ENCODE measurements at places on chromosomes 12 and 14.

DNA sequence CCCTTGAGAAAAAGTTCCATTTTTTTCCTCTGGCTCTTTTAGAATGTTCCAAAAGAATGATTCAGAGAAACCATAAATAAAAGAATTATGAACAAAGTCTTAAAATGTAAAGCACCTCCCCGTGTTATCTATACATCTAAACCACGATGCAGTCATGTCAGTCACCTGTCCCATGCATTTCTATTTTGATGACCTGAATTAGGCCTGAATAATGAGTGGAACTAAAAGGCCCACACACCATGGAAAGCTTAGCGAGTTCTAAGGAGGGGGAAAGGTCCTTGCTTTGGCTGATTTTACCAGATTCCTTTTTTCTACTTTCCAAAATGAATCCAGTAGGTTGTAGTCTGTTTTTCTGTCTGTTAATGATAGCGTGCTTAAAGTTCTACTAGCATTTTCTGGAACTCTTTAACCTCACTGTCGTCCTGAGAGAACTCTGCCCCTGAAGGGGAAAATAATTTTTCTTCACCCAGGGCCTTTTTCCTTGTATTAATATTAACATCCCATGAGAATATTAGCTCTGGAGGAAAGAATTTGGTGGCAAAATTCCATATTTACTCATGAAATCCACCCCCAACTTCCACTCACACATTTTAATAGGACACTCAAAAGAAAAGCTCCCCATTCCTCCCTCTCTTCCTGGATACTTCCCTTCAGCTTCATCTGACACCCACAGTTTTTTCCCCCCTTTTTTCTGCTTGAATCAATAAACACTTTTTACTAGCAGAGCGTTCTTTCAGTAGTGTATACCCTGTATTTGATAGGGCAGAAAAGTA, 266.3 kb upstream of the DIO2 start:
- DNase-seq, result no peak

DNA sequence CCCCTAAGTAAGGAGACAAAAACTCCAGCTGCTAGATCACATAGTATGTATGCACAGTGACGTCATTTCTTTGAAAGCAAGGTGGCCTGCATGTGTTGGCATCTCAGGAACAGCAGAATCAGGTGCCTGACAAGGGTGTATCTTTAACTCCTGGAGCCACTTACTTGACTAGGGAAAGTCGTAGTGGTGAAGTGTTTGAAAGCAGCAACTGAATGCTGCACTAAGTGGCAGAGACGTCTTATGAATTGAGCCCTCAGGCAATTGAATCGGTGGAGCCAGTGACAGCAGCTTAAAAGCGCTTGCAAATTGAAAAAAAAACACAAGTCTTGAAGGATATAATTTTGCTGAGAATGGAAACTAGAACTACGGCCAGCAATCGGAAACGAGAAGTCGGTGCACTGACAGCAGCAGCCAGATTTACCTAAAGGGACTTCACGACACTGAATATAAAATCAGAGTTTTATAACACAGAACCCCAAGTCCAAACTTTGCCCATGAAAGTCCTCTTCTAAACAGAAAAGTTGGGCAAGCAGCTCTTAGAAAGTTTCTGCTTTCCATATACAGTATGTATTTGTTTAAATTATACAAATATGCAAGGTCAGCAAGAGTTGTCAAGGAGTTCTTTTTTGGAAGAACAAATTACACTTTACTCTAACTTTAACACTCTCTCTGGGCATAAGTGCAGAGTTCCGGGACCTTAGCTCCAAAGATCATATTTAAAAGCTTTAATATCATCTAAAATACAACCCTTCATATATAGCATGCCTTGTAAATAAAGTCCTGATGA, 1.1 kb downstream of the IGF1 start:
- peak; percentile 7 for DNase-seq

- DNase-seq, result no peak
Measured at GRCh38 chr14:53927171-53927570, 29.5 kb downstream of the BMP4 start.

- no peak for DNase-seq
Measured at GRCh38 chr12:19895246-19896020, 456.1 kb downstream of the AEBP2 start.

DNA sequence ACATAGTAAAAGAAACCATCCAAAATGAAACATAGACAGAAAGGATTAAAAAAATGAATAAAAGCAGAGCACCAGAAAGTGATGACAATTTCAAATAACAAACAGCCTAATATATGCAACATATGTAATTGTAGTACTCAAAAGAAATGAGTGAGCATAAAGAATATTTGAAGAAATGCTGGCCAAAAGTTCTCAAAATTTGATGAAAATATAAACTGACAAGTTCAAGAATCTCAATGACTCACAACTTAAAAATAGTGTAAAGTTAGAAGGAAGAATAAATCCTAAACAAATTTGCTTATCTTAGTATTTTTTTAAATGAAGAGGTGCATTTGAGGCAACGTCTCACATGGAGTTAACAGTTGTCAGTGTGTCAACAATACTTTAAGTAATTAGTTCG, 498.9 kb downstream of the SLC6A15 start:
- DNase-seq, result no peak

DNA sequence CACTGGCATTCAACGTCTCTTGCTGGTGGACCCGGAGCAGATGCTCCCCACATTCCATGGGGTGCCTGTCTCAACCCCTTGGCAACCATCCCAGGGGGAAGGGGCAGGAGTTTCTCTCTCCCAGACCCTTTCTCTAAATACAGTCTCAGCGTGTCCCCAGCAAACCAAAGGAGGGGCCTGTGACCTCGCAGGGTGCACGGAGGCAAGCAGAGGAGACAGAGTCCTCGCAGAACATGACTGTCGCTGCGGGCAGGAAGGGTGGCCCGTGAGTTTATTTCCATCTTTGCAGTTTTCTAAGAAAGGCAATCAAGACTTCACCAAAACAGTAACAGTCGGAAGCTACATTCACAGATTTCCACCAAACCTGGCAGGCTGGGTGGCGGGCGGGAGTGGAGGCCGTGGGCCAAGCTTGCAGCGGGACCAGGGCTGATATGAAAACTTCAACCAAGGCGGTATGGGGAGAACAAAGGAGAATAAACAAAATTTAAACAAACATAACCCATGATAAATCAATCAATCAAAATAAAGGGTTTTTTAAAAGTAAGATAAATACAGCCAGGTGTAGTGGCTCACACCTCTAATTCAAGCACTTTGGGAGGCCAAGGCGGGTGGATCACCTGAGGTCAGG, 18.6 kb downstream of the BRF1 start:
- DNase-seq, result no peak

GRCh38 chr12:125255935-125256633, 190.8 kb downstream of the AACS start:
- no peak for DNase-seq

DNA sequence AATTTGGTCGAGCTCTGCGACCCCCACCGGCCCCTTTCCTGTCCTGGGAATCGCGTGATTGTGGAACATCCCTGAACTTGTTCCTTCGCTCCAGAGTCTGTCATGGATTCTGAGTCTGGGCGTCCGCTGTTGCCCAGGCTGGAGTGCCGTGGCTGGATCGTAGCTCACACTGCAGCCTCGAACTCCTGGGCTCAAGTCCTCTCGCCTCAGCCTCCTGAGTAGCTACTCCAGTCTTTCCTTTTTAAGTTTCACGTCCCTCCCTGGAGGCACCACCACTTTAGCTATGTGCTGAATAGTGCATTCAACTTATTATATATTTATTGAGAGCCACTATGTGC, 698 bp downstream of the ACOT6 start:
- no peak for DNase-seq
